ENCODE measurements at places on chromosomes 6 and 20.

DNA sequence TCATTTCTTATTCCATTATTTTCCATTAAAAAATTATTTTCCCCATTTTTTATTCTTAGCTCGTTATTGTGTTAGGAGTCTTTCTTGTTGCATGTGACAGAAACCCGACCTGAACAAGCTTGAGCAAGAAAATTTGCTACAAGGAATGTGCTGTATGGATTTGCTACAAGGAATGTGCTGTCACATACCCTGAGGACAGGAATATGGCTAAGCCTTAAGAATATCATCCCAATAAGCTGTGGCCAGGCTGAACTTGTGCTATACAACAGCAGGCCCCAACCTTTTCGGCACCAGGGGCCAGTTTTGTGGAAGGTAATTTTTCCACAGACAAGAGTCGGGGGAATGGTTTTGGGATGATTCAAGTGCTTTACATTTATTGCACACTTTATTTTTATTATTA lies 114.0 kb downstream of the TRMT11 start:
- DNase-seq: no peak

DNA sequence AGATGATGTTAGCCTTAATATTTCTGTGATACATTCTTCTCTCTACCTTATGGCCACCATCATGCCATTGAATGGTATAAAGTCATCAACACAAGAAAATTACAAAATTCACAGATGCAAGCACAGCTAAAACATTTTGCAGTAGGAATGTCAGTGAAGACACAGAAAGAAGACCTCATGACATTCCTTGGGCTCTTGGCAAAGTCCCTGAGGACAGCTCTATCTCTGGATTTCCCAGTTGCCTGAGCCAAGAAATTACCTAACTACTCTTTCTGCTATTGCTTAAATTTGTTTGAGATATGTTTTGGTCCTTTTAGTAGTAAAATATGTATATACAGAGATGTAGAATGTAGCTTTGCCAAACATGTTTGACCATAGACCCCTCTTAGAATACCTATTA lies 201.0 kb upstream of the STXBP5 start:
- no peak for DNase-seq

DNA sequence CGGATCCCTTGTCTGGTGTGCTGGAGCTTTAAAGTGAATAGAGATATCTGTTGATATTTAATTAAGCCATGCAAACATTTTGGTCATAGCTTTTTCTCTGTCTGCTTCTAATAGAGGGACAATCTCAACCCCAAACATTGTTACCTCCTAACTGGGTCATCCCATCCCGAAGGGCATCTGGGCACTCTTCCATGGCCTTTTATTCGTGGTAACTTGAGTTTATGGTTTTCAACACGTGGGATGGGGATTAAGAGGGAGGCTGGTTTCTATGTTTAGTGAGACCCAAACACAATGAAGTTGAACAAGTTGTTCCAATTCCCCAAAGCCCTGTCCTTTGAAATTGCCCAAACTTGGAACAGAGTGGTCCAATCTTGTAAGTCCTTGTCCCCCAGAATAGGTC lies 1.4 kb upstream of the ENPP5 start:
- no peak for DNase-seq

- DNase-seq: no peak
Measured at GRCh38 chr20:64053841-64054661, 4.6 kb upstream of the SOX18 start.

- DNase-seq: no peak
Measured at GRCh38 chr20:56249244-56249955, 868 bp downstream of the MC3R start.

DNA sequence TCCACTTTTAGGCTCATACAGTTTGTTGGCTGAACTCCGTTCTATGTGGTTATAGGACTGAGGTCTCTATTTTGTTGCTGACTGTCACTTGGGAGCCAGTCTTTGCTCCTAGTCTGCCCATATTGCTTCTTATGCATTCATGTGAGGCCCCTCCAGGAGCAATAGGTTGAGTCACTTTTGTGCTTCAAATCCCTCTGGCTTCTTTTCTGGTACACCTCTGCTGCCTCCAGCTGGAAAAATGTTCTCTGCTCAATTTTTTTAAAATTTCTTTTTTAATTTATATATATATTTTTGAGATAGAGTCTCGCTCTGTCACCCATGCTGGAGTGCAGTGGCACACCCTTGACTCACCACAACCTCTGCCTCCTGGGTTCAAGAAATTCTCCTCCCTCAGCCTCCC lies 42.7 kb upstream of the NOX3 start:
- DNase-seq: no peak

- no peak for DNase-seq
Measured at GRCh38 chr6:14425805-14426204, 308.2 kb downstream of the CD83 start.

GRCh38 chr6:39980839-39981580 lies 46.7 kb upstream of the MOCS1 start:
- no peak for DNase-seq

- no peak for DNase-seq
Measured at GRCh38 chr6:116773886-116774285, 8.4 kb upstream of the FAM162B start.

- no peak for DNase-seq
Measured at GRCh38 chr6:73134588-73134987, 90.7 kb downstream of the KHDC1L start.

- no peak for DNase-seq
Measured at GRCh38 chr6:17780061-17780460, 73.3 kb upstream of the NUP153 start.

DNA sequence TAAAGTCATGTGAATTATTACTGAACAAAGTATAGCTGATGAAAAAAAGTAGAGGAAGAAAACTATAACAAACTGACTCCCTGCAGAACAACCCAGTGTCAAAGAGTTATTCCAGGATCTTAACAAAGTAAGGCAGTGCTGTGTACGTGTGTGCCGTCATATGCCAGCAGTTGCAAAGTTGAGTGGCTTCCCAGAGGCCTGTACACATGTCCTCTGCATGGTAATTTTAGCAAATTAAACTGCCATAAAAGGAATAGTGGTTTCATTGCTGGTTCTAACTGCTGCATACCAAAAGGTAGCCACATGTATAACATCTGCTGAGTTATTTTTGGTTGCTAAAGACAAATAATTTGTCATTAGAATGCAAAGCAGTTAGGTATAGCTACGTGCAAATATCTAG lies 44.8 kb downstream of the RIPOR2 start:
- DNase-seq: no peak

DNA sequence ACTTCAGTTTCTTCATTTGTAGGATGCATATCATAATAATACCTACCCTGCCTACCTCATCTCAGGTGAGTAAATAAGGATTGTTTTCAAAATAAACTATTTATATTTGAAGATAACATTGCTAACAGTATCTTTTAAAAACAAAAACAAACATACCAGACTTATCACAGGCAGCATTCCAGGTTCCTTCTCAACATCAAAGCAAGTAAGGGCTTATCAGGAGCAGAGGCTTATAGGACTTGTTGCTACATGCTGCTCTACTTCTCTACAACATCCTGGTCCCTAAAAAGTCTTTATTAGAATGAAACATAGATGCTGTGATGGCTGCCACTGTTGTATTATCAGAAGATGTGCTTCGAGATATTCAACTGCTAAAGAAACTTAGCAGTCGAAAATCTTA lies 149.2 kb upstream of the PRDM1 start:
- DNase-seq: no peak

GRCh38 chr20:49824206-49824605 lies 11.6 kb downstream of the SLC9A8 start:
- no peak for DNase-seq

DNA sequence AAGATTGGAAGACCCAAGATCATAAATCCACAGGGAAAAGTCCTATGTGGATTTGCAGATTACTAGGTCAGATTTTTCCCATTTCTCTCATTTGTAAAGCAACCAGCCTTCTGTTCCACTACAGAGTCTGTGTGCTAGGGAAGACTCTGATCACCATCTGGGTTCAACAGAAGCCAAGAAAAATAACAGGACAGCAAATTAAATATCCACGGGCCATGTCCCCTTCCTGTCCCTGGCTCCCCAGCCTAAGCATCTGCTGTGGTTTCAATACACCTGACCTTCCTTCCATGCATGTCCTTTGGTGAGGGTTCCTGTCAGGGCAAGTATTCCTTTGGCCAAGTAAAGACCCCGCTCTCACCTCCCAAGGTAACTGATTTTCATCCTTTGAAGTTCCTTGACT lies 558.8 kb downstream of the KIF16B start:
- DNase-seq: no peak

- DNase-seq: no peak
Measured at GRCh38 chr6:74550821-74551220, 655.0 kb downstream of the COL12A1 start.

DNA sequence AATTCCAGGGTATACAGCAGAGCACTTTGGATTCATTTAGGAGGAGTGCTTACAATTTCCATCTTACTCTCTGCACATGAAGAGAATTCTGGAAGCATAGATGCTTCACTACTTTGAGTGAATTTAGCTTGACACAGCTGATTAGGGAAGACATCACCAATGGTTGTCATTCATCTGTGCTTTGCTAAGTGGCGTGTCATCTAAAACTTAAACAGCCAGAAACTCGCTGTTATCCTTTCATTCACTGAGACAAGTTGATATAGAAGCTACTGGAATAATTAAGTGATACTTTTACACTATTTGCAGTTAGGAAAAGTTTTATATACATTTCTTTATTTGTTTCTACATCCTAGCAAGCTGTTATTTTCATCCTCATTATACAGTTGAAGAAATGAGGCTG lies 635.3 kb upstream of the FLRT3 start:
- DNase-seq: no peak

GRCh38 chr6:22433745-22434144 lies 135.6 kb upstream of the HDGFL1 start:
- no peak for DNase-seq

DNA sequence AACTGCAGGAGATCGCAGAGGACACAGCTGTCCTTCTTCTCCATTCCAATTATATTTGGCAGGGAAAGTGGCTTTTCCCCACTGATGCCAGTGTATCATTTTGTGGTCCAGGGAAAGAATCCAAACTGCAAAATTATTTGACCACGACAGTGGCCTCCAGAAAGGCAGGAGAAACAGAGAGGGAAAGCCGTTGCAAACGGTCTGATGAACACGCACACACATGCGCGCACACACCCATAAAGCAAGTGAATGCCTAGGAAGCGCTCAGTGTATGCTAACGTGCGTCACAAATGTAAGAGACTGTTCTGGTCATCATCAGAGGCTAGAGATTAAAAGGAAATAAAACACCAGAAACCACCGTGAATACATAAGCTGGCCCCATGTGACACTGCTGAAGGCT lies 54.0 kb downstream of the NPEPL1 start:
- DNase-seq: no peak

GRCh38 chr20:63212393-63212730 lies 3.6 kb downstream of the YTHDF1 start:
- DNase-seq: no peak

DNA sequence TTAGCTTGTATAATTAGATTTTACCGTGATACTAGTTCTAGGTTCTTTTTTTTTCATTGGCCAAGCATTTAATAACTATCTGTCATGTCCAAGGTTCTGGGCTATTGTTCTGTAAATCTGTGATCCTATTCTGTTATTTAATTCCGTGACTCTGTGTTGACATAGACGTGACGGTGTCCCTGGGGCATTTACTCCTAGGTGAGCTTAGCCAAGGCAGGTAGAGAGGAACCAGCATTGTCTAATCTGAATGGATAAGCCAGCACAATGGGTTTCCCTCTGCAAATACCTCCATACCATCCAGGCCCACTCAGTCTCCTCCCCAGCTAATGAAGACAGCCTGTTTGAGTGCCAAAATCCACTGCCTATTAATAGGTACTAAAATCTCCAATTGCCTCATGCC lies 8.9 kb upstream of the CDSN start:
- DNase-seq: no peak

GRCh38 chr6:60668428-60668827 lies 1617.6 kb downstream of the KHDRBS2 start:
- DNase-seq: no peak

- DNase-seq: no peak
Measured at GRCh38 chr6:41597246-41598000, 40.8 kb upstream of the MDFI start.

GRCh38 chr6:150733726-150734125 lies 131.8 kb upstream of the MTHFD1L start:
- no peak for DNase-seq

- no peak for DNase-seq
Measured at GRCh38 chr20:62735331-62735821, 26.7 kb downstream of the NTSR1 start.

DNA sequence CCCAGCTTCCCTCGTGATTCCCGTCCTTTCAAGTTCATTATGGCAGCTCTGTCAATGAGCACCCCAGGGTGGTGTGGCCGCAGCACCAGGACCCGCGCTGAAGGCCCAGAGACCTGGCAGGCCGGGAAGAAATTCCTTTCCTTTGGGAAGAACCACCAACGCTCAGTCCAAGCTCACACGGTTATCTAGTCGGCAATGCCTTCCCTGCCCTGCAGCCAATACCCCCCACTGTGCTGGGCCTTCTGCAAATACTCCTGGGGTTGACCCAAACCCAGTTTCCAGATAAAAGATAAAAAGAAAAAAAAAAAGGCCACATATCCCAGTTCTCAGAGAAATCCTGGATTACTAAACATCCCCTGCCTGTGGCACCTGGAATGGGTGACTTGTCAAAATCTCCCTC lies 28.7 kb downstream of the PXDC1 start:
- no peak for DNase-seq

DNA sequence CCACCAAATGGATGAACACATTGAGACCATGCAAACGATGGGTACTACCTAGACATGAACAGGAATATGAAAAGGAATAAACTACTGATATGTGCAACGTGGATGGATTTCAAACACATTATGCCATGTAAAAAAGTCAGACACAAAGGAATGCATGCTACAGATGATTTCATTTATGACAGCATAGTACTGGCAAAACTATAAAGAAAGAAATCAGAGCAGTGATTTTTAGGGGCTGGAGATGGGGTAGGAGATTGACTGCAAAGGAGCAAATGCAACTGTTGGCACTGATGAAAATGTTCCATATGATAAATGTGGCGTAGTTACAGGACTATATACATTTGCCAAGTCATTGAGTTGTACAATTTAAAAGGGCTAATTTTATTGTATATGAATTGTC lies 13.4 kb upstream of the COL12A1 start:
- no peak for DNase-seq

GRCh38 chr20:54218470-54218869 lies 10.6 kb downstream of the PFDN4 start:
- no peak for DNase-seq

- no peak for DNase-seq
Measured at GRCh38 chr20:32798046-32798981, 21.4 kb upstream of the MAPRE1 start.

DNA sequence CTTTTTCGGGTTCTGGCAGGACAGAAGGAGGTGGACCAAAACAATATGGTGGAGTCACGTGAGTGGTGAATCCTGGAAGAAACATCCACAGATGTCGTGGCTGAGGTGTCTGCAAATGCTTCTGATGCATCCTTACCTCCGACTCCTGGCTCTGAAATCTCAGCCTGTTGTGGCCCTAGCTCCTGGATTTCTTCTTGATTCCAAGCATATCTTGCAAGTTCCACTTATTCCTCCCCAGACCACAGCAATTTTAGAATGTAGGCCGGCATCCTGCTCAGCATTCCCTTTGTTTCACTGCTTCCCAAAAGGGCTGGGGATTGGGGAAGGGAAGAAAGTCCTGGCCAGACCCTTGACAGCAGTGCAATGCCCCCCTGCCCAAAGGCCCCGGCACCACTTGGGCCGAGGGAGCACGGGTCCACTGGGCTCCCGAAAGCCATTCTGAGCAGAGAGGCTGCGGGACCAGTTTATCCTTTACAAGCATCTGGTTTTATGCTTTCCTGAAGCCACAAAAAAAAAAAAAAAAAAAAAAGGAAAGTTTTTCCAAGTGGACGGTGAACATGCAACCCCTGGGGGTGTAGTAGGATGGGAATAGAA lies 200.9 kb upstream of the RNF24 start:
- DNase-seq: no peak
